ENCODE measurements at places on chromosomes 7 and 10.

- no peak for DNase-seq
Observed at GRCh38 chr7:130296221-130296951, 3.4 kb downstream of the CPA4 start.

- DNase-seq, result peak; percentile 7
Observed at GRCh38 chr10:42866115-42866995, 83.8 kb downstream of the BMS1 start.

- DNase-seq, result no peak
Observed at GRCh38 chr10:62640411-62640810, 164.1 kb upstream of the ADO start.

GRCh38 chr10:46514431-46514861 lies 42.0 kb downstream of the GPRIN2 start:
- no peak for DNase-seq

DNA sequence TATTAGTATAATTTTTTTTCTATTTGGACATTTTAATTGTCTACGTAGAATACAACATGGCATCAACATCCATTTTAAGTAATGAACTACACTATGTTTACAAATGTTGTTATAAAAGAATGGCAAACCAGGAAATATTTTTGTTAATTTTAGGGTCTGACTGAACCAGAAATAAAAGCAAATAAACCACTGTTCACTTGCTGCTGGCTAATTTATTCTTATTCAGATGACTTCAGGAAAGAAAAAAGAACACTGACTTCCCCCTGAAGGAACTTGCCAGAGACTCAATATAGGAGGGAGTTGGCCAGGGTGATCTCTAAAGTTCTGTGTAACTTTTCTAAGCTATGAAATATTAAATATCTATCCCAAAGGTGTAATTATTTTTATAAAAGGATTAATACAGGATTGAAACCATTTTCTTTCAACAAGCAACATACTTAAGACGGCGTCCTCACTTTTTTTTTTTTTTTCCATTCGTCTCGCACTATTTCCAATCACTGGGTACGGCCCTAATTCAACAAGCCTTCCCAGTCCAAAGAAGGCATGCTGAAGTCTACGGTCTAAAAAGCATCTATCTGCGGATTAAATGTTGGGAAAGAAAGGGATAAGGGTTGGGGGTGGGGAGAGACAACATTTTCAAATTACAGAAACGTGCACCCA lies 1.2 kb downstream of the USP6NL start:
- DNase-seq, result no peak

DNA sequence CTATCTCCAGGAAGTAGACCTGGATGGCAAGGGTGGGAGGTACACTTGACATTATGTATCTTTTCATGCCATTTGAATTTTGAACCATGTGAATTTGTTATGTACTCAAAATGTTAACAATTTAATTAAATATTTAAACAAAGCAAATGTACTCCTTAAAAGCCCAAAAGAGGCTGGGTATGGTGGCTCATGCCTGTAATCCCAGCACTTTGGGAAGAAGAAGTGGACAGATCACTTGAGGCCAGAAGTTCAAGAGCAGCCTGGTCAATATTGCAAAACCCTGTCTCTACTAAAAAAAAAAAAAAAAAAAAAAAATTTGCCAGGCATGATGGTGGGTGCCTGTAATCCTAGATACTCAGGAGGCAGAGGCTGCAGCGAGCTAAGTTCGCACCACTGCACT lies 136.9 kb upstream of the ASAH2 start:
- DNase-seq, result no peak

DNA sequence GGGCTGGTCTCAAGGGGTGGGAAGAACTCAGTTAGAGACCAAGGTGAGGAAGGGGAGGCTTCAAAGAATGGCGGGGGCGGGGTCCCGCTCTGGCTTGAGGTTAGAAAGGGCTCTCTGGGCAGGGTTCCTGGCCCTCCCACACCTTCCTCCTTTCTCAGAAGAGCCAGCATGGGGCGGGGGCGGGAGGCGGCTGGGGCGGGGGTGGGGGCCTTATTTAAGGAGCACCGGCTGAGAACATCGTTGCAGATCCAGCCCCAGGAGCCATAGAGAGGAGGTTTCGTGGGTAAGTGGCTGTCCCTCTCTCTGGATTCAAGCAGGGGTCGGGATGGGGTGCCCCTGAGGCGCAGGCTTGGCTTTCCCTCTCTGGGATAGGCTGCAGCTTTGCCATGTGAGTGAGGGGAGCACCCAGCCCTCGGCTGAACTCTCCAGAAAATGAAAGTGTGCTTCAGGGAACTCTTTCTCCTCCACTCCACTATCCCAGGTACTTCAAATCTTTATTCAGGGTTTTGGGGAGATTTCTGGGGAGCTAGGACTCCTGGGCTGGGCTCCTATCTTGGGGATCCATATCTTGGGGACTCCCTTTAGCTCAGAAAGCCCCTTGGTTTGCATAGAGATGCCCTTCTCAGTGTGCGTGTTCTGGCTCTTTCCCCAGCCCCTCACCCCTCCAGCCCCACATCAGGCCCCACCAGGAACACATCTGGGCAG lies 3.3 kb upstream of the CUEDC2 start:
- no peak for DNase-seq

DNA sequence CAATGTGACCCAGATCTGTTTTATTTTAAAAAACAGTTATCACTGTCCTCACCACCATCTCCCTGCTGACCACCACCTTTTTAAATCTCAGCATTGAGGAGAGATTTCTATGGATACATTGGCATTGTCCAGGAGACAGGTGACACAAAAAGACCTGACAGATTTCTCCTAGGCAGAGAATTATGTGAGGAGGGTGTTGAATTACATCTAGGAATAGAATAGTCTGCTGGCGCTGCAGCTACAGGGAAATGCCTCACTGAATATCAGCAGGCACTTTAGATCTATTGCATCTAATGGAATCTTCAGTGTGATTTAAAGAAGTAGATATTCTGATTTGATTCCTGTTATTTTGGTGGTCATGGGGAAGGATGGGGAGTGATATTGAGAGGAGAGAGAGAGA lies 593.5 kb downstream of the NRG3 start:
- DNase-seq, result no peak

DNA sequence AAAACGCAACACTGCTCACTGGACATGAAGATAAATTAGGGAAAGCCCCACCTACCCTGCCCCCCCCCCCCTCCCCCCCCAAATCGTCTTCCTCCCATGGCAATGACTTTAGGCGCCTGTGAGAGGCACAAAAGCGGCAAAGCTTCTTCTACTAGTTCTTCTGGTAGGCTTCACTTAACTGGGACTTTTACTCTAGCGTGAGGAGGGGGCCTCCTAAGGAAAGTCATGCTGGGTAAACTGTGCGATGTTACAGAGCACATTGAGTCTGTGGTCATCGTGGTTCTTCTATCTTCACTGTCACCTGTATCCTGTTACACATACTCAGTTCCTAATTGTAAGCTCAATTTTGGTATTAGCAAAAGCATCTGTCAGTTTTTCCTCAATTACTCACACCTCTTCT lies 25.1 kb downstream of the HSPB1 start:
- DNase-seq, result no peak

DNA sequence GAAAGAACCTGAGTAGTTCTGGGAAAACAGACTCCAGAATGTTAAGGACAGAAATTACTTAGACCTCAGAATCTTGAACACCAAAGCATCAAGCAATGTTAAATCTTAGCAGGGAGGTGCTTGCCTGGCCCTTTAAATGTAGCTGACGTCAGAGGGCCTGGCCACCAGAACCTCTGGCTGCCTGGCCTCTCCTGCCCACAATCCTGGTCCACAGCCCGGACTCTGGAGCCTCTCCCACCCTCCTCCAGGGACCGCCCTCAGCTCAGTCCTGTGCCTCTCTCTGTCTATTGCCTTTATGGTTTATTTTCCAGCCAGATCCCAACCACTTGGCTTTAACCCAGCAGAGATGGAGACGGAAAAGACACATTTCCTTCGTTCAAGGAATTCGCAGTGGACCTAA lies 42.2 kb upstream of the EGR2 start:
- no peak for DNase-seq

- no peak for DNase-seq
Observed at GRCh38 chr10:91556691-91557566, 75.9 kb downstream of the PPP1R3C start.

GRCh38 chr7:98488167-98488566 lies 87.3 kb upstream of the BAIAP2L1 start:
- DNase-seq, result no peak

- DNase-seq, result no peak
Observed at GRCh38 chr10:33876584-33877400, 542.3 kb upstream of the NRP1 start.

GRCh38 chr7:129557686-129558481 lies 53.6 kb upstream of the NRF1 start:
- no peak for DNase-seq

DNA sequence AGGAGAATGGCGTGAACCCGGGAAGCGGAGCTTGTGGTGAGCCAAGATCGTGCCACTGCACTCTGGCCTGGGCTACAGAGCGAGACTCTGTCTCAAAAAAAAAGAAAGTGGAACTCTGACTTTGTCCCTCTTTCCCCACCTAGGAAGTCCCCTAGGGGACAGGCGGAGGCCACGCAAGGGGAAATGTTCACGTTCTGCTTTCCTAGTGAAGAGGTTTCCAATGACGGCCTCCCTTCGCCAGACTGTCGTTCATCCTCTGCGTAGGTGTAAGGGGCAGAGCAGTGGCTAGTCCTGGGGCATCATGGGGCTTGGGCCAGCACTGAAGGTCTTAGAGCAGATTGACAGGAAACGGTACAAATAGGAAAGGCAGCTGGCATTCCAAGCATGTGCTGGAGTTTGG lies 30.6 kb downstream of the SUFU start:
- DNase-seq, result no peak

GRCh38 chr7:126843336-126843735 lies 409.4 kb downstream of the GRM8 start:
- no peak for DNase-seq

DNA sequence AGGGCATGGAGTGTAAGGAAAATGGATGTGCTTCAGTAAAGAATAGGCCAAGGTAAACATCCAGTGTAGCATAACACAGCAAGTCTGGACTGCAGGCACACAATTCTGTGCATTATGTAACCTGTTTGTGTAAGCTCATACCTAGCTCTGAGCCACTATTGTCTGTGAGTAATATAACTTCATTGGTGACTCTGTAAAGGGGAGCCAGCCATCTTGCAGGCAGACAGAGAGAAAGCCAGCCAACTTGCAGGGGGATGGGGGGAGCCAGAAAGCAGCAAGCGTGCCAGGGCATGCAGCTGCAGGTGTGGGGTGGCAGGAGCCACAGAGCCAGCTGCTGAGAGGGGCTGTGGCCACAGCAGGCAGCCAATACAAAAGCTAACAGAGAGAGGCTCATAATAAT lies 449.2 kb downstream of the IPMK start:
- no peak for DNase-seq

- no peak for DNase-seq
Observed at GRCh38 chr7:39709768-39710311, 86.5 kb downstream of the RALA start.

DNA sequence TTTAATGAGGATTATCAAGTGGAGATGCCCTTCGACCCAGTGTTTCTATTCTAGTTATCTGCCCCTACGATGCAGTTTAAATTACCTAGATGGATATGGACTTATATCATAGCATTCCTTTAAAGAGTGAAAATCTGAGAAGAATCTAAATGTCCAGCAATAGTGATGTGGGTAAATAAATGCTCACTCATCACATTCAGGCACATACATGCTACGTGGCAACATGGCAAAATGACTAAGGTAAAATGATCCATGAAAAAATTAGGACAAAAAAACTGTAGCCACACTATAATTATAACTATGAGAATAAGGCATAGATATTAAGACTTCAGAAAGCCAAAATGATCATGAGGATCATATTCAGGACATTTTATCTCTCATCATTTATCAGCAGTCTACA lies 82.4 kb upstream of the PDE1C start:
- no peak for DNase-seq

DNA sequence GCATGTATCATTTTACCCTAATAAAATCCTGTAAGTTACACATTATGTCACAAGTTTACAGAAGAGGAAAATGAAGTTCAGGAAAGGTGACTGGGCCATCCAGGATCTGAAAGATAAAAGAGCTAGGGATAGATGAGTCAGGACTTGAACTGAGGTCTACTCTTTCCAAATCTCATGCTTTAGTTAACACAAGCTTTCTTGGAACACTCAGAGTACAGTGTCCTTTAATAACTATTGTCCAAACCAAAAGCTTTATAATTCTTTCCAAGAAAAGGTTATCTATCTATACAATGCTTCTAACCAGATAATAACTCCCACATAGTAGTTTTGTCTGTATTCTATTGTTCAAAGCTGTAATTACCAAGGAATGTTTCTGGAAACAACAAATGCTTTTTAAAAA lies 164.6 kb downstream of the LRRN3 start:
- DNase-seq, result no peak

- no peak for DNase-seq
Observed at GRCh38 chr10:9291081-9291480, 1236.6 kb downstream of the GATA3 start.

GRCh38 chr7:68998136-68998535 lies 600.1 kb upstream of the AUTS2 start:
- no peak for DNase-seq

DNA sequence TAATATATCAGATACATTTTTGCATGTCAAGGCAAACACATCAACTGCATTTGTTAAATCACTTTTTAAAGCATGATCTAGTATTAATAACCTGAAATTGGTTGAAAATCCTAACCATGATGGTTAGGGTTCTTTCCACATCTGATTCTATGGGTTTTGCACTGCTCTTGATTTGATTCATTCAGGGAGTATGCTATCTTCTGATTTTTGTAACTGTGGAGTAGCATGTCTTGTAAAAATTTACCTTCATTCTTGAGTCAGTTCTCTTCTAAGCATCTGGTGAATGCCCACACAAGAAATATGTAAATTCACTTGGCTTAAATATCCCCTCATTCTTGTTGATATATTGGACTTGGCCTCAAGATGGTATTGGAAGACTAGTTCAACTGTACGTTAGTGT lies 178.7 kb downstream of the KLF6 start:
- DNase-seq, result no peak

DNA sequence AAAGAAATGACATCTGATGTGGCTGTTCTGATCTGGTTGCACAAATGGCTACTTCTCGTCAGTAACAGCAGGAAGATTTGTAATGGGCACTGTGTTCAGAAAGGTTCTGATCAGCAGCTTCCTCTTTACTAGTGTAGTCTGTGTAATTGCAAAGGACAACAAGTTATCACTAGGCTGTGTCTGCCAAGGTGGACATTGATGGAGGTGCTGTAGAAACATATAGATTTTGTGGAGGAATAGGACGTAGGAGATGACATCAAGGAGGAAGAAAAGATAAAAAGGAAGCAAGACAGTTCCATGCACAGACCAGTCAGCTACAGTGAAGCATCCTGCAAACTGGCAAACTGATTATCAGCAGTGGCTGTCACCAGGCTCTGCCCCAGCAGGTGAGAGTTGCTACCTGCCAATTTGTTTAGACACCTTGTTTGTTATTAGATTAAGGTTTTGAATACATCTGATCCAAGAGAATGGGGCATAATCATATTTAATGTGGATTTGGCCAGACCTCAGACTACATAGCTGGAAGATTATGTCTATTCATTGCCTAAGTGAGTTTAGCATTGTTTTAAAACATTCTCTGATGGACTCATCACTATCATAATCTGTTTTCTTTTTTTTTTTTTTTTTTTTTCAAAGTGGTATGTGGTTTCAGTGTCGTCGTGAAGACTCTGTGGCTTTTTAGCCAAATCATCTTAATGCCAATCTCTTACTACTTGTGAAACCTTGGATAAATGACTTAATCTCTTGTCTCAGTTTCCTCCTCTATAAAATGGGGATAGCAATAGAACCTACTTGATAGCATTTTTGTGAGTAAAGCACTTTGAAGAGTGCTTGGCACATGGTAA lies 417.9 kb upstream of the LRGUK start:
- DNase-seq, result no peak

- no peak for DNase-seq
Observed at GRCh38 chr7:101952355-101953247, 135.2 kb downstream of the CUX1 start.

GRCh38 chr7:151431768-151432311 lies 8.1 kb downstream of the CRYGN start:
- no peak for DNase-seq

Data from stimulated activated CD8-positive, alpha-beta memory T cell treated with anti-CD3 and anti-CD28 coated beads, Interleukin-12 subunit alpha, Interleukin-12 subunit beta, amount 100 ng/mL, for 4 hours (primary cell).